ENCODE measurements at places on chromosomes 7 and 10. TPM values are rescaled to one million over a fixed set of nuclear protein-coding genes. Genes with fewer than 3 reads are reported as not detected.

- H3K27me3 ChIP-seq: no peaks in the 10 kb centered on the region
- DNase-seq: no peak
- no peak overlapping the region for H3K4me3 ChIP-seq
Measured at GRCh38 chr7:28054531-28055160, 125.9 kb downstream of the JAZF1 start.

- no peaks in the 10 kb centered on the region for H3K36me3 ChIP-seq
- H3K27ac ChIP-seq: no peak overlapping the region
- no peaks in the 10 kb centered on the region for H3K4me1 ChIP-seq
- no peaks in the 10 kb centered on the region for H3K27me3 ChIP-seq
Measured at GRCh38 chr10:80871083-80871482, 333.4 kb downstream of the SH2D4B start.

- no peaks in the 10 kb centered on the region for H3K27me3 ChIP-seq
- H3K4me1 ChIP-seq: peaks cover 40% of the 10 kb centered on the region
- no peaks in the 10 kb centered on the region for H3K36me3 ChIP-seq
- no peak for DNase-seq
Measured at GRCh38 chr10:71767420-71768035, 5.8 kb downstream of the VSIR start.

GRCh38 chr7:115352375-115352774 lies 430.5 kb downstream of the MDFIC start:
- H3K4me1 ChIP-seq: no peaks in the 10 kb centered on the region
- peak; percentile 48 for DNase-seq
- no peak overlapping the region for H3K4me3 ChIP-seq
- H3K27ac ChIP-seq: peak overlapping the region; percentile 30

GRCh38 chr10:109622566-109622965 lies 300.7 kb downstream of the XPNPEP1 start:
- DNase-seq: no peak
- H3K27ac ChIP-seq: no peak overlapping the region
- no peaks in the 10 kb centered on the region for H3K36me3 ChIP-seq
- no peak overlapping the region for H3K4me3 ChIP-seq

DNA sequence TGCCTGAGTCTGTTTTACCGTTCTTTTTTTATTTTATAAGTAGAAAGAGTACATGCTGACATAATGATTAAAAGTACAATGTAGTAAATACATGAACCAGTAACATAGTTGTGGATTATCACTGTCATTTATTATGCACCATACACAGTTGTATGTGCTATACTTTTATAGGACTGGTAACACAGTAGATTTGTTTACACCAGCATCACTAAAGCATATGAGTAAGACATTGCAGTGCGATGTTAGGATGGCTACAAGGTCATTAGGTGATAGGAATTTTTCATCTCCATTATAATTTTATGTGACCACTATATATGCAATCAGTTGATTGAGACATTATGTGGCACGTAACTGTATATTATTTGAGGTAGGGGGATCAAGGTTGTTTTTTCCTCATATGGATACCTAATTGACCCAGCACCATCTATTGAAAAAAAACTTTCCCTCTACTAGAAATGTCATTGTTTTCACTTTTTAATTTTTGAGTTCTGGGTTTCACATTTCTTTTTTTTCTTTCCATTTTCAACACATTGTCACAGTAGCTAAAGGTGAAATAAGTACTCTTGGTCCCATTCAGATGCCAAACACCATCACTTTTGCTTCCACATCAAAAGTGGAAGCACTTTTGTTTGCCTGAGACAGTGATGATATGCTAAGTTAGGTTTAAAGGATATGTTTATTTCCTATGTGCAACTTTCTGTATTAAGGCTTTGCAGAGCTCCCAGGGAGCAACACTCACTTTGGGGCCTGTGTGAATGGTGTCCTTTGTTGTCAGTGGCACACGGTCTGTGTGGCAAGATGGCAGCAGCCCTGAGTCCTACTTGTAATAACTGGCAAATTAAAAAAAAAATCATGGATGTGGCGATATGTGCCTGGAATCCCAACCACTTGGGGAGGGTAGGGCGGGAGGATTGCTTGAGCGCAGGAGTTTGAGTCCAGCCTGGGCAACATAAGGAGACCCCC lies 17.1 kb downstream of the UBE2D1 start:
- no peaks in the 10 kb centered on the region for H3K27me3 ChIP-seq
- DNase-seq: no peak

DNA sequence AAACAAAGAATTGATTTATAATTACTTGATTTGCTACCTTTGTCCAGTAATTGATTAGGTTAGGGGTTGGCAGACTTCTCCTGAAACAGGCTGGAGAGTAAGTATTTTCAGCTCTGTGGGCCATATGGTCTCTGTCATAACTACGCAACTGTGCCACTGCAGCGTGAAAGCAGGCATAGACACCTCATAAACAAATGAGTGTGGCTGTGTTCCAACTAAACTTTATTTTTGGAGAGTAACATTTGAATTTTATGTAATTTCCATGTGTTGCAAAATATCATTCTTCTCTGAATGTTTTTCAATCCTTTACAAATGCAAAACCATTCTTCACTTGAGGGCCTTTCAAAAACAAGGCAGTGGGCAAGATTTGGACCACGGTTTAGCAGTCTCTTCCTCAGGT lies 76.9 kb downstream of the GALNT17 start:
- H3K4me1 ChIP-seq: no peaks in the 10 kb centered on the region
- H3K36me3 ChIP-seq: no peaks in the 10 kb centered on the region
- DNase-seq: no peak
- no peak overlapping the region for H3K27ac ChIP-seq

DNA sequence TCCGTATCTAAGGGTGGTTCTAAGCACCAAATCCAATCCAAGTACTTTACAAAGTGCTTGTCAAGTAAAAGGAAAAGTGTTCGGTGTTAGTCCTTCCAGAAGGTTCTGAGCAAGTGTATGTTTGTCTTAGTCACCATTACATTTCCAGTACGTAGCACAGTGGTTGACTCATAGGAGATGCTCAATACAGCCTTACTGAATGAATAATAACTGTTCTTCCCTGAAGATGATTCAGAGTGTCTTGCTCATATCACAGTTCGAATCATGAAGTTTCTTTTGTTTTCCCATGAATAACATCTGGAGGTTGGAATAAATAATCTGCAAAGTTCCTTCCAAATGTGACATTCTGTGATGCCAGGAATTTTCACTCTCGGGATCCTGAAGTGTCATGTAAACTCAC lies 53.4 kb downstream of the WNT2 start:
- no peaks in the 10 kb centered on the region for H3K27me3 ChIP-seq
- H3K4me1 ChIP-seq: peaks cover 19% of the 10 kb centered on the region
- peak overlapping the region; percentile 33 for H3K4me3 ChIP-seq
- no peaks in the 10 kb centered on the region for H3K36me3 ChIP-seq

GRCh38 chr10:30756151-30756550 lies 126.6 kb upstream of the LYZL2 start:
- H3K27ac ChIP-seq: no peak overlapping the region
- no peak for DNase-seq
- peaks cover 6% of the 10 kb centered on the region for H3K4me1 ChIP-seq

DNA sequence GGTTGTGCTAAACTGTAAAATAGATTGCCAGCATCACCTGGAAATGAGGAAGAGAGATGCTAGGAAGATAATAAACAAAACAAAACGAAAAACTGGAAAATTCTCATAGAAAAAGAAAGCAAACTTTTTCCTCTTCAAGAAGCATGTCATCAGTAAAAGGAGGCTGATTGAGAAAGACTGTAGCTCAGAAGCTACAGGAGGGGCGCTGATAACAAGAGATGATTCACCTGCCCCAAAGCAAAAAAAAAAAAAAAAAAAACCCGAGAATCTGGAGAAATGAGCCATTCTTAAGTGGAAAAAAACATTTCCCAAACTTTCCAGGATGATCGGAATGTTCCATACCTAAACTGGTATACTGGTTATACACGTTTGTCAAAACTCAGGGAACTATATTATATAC lies 130.5 kb upstream of the C1QL3 start:
- DNase-seq: peak; percentile 23
- no peaks in the 10 kb centered on the region for H3K27me3 ChIP-seq
- no peaks in the 10 kb centered on the region for H3K36me3 ChIP-seq
- no peaks in the 10 kb centered on the region for H3K4me1 ChIP-seq

DNA sequence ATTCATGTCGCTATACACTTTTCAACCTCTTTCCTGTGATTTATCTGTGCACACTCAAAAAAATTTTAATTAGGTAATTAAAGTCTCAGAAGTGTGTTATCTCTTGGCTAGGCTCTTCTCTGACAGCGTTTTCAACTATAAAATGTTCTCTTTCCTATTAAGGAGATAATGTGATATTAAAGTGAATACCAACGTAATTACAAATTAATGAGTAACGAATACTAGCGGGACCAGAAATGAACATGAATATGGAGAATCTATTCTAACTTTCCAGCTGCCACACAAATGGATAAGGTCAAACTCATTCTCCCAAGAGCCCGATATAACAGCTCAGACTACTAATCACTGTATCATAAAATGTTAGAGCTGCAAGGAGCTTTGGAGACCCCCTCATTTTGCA lies 12.0 kb downstream of the COL1A2 start:
- DNase-seq: no peak
- H3K4me3 ChIP-seq: no peak overlapping the region
- no peaks in the 10 kb centered on the region for H3K27me3 ChIP-seq
- peaks cover 95% of the 10 kb centered on the region for H3K36me3 ChIP-seq
- no peak overlapping the region for H3K27ac ChIP-seq
- H3K4me1 ChIP-seq: peaks cover 58% of the 10 kb centered on the region

Gene SMO
- total RNA-seq: 20.0 TPM

All from astrocyte (in vitro differentiated cells and primary cell).